CD4-positive, CD25-positive, alpha-beta regulatory T cell (primary cell): ENCODE measurements at places on chromosomes 12 and 14. TPM values are rescaled to one million over a fixed set of nuclear protein-coding genes. Genes with fewer than 3 reads are reported as not detected.

Gene SOX5
- not detected for polyA plus RNA-seq

Gene CLEC4E
- 0.36 TPM for polyA plus RNA-seq

Gene PA2G4
- polyA plus RNA-seq = 196 TPM

Gene TMPO
- polyA plus RNA-seq = 40.3 TPM

Gene AACS
- polyA plus RNA-seq = 8.7 TPM

DNA sequence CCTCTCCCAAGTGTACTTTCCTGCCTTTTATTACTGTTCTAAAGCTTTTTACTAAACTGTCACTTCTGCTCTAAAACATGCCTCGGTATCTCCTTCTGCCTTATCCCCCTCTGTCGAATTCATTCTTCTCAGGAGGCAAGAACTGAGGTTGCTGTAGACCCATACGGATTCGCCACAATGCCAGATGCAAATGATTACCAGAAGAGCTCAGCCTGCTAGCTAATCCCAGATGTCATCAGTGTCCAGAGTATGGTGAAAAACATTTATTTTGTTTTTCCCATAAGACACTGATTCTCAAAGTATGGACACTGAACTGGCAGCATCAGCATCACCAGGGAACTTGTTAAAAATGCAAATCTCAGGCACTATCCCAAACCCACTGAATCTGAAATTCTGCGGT, 359.3 kb downstream of the TMTC2 start:
- H3K36me3 ChIP-seq = no peaks in the 10 kb centered on the region
- no peak overlapping the region for H3K4me3 ChIP-seq
- H3K27ac ChIP-seq = no peak overlapping the region
- no peaks in the 10 kb centered on the region for H3K27me3 ChIP-seq
- no peaks in the 10 kb centered on the region for H3K4me1 ChIP-seq
- DNase-seq = no peak

DNA sequence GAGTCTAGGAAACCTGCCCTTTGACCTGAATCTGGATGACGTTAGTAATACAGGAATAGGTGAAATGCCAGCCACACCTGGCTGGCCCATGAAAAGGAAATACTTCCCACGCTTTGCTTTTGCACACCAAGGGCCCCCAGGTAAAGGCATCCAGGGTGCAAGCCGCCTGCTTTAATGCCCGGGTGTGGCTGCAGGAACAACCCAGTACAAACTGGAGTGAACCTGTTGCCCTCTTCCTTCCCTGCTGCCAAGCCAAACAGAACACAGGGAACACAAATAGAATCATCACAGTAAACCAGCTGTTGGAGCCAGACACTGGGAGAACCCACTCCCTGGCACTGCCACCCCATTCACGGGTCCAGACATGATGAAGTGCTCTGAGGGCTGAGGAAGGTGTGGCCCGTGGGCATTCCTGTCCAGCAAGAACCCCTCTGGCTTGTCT, 24.2 kb upstream of the FOS start:
- peaks cover 29% of the 10 kb centered on the region for H3K4me1 ChIP-seq
- H3K27ac ChIP-seq = no peak overlapping the region

GRCh38 chr14:50758945-50759344, 72.0 kb downstream of the NIN start:
- H3K36me3 ChIP-seq = peaks cover 84% of the 10 kb centered on the region
- no peak overlapping the region for H3K27ac ChIP-seq
- no peak overlapping the region for H3K4me3 ChIP-seq
- H3K4me1 ChIP-seq = no peaks in the 10 kb centered on the region

- H3K27ac ChIP-seq = no peak overlapping the region
- DNase-seq = no peak
- H3K36me3 ChIP-seq = no peaks in the 10 kb centered on the region
- peaks cover 14% of the 10 kb centered on the region for H3K27me3 ChIP-seq
Measured at GRCh38 chr14:63345826-63346225, 27.1 kb upstream of the GPHB5 start.

GRCh38 chr12:27564612-27565213, 40.7 kb downstream of the PPFIBP1 start:
- no peaks in the 10 kb centered on the region for H3K4me1 ChIP-seq
- no peaks in the 10 kb centered on the region for H3K27me3 ChIP-seq
- DNase-seq = no peak

DNA sequence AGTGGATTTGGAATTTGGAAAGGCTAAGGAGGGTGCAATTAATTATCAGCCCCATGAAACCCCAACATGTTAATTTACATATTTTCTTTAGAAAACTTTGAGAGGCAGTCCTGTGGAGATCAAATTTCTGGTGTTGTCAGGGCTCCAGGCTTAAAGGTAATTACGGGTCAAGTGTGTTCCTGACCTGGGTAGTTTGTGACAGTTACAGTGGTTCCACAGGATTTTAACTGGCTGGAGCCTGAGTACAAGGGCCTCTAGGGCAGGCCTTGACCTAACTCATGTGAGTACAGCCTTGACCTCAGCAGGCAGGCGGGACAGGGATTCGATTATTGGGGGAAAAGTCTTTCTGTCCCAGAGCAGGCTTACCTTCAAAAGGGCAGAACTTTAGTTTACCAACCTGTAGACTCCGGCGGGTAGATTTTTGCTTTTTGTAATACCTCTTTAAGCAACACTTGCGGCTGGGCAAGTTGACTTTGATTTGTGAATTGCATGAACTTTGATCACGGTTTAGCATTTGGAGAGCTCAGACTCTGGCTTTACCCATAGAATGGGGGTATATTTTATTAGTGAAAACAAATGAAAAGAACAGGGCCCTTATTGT, 8.4 kb upstream of the PPTC7 start:
- H3K27ac ChIP-seq = peak overlapping the region; percentile 80
- DNase-seq = no peak
- no peak overlapping the region for H3K4me3 ChIP-seq

DNA sequence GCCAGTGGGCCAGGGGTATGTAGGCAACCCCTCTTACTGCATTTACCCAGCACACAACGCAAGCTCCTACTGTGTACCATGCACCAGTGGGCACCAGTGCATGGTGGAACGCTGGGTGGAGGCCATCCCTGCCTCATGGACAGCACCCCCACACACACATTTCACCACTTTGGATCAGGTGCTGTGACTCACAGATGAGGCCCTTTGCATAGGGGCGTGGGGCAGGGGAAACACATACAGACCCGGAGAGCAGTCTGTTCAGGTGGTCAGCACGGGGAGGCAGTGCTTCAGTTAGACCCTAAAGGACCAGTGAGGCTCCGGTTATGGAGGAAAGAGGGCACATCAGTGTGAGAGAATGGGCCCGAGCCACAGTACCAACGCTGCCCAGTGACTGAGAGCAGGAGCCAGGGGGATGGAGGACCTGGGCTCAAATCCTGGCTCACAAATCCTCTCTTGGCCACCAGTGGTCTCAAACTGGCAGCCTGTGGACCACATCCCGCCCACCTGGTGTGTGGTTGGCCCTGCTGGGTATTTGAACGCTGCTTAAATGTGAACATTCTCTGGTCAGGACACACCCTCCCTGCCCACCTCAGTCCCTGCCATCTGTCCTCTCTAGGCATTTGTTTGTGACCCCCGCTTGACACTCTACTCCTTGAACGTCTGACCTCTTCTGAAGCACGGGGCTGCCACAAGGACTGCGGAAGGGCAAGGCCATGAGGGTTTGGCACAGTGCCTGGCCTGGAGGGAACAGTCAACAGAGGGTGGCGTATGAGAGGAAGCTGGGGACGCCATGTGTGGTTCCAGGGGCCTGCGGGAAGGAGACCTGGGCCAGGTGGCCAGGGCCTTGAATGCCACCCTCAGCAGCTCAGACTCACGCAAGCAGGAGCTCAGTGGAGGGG, 46.7 kb downstream of the FAM222A start:
- no peak overlapping the region for H3K27ac ChIP-seq
- no peaks in the 10 kb centered on the region for H3K36me3 ChIP-seq
- H3K27me3 ChIP-seq = no peaks in the 10 kb centered on the region
- H3K4me3 ChIP-seq = no peak overlapping the region

DNA sequence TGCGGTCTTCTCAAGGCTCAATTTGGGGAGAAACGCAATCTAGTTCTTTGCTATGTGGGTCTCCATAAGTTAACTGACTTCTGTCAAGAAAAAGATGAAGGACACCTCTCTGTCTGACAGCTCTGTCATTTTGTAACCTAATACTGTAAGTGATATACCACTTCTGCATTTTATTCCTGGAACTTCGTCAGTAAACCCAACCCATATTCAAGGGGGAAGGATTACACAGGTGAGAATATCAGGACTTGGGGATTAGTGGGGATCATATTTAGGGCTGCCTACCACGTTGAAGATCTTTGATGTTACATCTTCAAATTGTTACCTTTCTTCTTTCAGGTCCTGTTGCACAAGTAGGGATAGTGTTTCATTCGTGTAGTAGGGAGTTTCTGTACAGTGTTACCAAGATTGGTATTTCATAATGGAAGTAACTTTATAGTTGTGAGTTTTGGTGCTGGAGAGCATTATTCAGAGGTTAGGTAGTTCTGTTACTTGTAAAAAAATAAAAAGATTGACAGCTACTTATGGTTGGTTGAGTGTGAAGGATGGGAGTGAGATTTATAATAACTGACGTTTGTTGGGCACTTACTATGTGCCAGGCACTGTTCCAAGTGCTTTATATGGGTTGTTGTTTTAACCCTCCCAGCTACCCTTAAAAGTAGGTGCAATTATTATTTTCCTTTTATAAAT, 1.6 kb downstream of the TMEM260 start:
- H3K4me1 ChIP-seq = peaks cover 33% of the 10 kb centered on the region
- H3K27ac ChIP-seq = no peak overlapping the region
- H3K36me3 ChIP-seq = peaks cover 10% of the 10 kb centered on the region
- H3K27me3 ChIP-seq = peaks cover 5% of the 10 kb centered on the region
- H3K4me3 ChIP-seq = peak overlapping the region; percentile 95
- no peak for DNase-seq

DNA sequence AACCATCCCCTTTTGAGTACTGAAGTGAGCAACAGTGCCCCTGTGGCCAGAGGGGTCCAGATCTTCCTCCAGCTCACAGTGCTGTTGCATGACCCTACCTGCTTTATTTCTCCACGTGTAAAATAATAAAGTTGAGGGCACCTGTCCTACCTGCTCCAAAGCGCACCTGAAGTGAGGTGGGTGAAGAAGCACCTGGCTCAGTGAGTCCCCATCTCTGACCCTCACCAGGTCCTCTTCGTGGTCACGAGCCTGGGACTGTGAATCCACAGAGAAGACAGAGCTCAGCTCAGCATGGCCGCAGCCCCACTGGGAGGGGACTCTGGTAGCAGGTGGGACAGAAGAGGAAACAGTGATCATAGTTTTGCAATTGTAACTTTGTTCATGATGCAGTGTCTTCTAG, 976.7 kb upstream of the TMEM132C start:
- H3K4me3 ChIP-seq = no peak overlapping the region
- no peaks in the 10 kb centered on the region for H3K4me1 ChIP-seq
- H3K27me3 ChIP-seq = no peaks in the 10 kb centered on the region
- H3K27ac ChIP-seq = no peak overlapping the region
- H3K36me3 ChIP-seq = no peaks in the 10 kb centered on the region

- H3K4me3 ChIP-seq = no peak overlapping the region
- no peaks in the 10 kb centered on the region for H3K4me1 ChIP-seq
- peaks cover 2% of the 10 kb centered on the region for H3K27me3 ChIP-seq
- DNase-seq = no peak
Measured at GRCh38 chr14:93475471-93475870, 44.7 kb downstream of the UNC79 start.

DNA sequence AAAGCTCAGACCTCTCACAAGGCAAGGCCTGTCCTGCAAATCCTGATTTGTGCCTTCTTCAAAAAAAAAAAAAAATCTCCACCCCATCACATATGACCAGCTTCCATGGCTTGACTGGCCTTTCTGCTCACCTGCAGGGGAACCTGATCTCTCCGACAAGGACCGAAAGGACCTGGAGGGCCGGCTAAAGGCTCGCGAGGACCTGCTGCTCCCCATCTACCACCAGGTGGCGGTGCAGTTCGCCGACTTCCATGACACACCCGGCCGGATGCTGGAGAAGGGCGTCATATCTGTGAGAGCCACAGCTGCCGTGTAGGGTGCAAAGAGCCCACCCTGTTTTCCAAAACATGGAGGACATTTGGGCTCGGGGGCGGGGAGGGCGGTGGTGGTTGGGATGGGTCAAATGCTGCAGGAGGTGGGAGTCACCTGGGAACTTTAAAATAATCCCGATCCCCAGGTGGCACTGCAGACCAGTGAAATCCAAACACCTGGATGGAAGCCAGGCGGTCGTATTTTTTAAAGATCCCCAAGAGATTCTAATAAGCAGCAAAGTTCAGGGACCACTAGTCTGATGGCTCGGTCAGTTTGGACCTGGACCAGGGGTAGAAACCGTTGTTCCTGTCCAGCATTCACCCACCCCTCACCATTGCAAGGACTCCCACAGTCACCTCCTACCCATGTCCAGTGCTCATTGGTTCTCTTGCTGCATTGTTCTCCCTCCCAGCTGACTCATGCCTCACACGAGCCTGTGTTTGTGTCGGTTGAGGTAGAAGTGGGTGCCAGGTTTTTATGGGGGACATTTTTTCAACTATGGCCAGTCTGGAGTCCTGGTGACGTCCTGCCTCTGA, 44.8 kb downstream of the FOXN4 start:
- no peak for DNase-seq
- peaks cover 7% of the 10 kb centered on the region for H3K36me3 ChIP-seq
- H3K4me3 ChIP-seq = no peak overlapping the region
- H3K27me3 ChIP-seq = no peaks in the 10 kb centered on the region
- H3K4me1 ChIP-seq = no peaks in the 10 kb centered on the region

DNA sequence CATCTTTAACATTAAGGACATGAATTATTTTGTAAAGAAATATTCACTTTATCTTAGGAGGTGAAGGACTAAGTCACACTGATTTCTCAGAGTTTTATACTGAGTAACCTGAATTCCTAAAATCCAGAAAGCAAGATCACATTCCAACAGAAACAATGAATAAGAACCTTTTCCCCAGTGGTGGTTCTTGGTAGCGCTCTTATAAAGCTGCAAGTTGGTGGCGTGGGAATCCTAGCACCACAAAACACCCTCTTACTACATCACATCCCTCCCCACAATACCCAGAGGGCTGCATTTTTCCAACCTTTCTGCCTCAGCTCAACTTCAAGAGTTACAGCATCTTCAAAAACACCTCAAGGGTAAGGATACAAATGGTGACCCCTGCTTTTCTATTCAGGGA, 44.0 kb upstream of the SMUG1 start:
- no peaks in the 10 kb centered on the region for H3K27me3 ChIP-seq
- DNase-seq = no peak
- H3K4me1 ChIP-seq = no peaks in the 10 kb centered on the region
- no peak overlapping the region for H3K4me3 ChIP-seq
- peaks cover 3% of the 10 kb centered on the region for H3K36me3 ChIP-seq
- H3K27ac ChIP-seq = no peak overlapping the region

GRCh38 chr12:125247477-125247876, 182.2 kb downstream of the AACS start:
- H3K4me3 ChIP-seq = no peak overlapping the region
- no peaks in the 10 kb centered on the region for H3K27me3 ChIP-seq
- no peaks in the 10 kb centered on the region for H3K36me3 ChIP-seq
- no peak for DNase-seq
- no peaks in the 10 kb centered on the region for H3K4me1 ChIP-seq

GRCh38 chr12:101889211-101889752, 11.9 kb downstream of the DRAM1 start:
- H3K36me3 ChIP-seq = no peaks in the 10 kb centered on the region
- no peaks in the 10 kb centered on the region for H3K4me1 ChIP-seq
- no peak overlapping the region for H3K27ac ChIP-seq
- DNase-seq = no peak
- no peaks in the 10 kb centered on the region for H3K27me3 ChIP-seq
- H3K4me3 ChIP-seq = no peak overlapping the region
